ENCODE measurements at places on chromosomes 12 and 14.

GRCh38 chr12:72300728-72301127 lies 28.6 kb downstream of the TRHDE start:
- no peak for DNase-seq

- no peak for DNase-seq
Observed at GRCh38 chr14:47674543-47675465, 601 bp downstream of the MDGA2 start.

GRCh38 chr14:104016873-104017650 lies 68.4 kb upstream of the ASPG start:
- no peak for DNase-seq

DNA sequence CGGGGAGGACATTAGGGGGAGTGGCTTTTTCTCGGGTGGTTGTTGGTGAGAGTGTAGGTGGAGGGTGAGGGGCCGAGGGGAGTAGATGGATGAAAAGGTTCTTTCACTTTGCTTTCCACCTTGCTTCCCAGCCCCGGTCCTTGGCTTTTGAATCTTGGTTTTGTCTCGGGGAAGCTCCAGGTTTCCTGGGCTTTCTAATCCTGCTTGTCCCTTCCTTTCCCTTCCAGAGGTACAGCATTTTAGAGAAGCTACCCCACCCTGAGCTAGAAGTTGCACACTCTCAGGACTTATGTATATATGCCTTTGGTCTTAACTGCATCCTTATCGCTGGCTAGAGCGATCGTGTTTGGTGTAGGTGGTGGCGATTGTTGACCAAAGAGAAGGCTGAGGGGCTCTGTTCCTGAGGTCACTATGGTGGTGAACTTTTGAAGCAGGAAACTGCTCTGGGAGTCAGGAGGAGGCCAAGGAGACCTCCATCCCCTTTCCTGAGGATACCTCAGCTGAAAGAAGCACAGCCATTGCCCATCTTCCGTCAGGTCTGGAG lies 862 bp downstream of the PIP4K2C start:
- DNase-seq: no peak

DNA sequence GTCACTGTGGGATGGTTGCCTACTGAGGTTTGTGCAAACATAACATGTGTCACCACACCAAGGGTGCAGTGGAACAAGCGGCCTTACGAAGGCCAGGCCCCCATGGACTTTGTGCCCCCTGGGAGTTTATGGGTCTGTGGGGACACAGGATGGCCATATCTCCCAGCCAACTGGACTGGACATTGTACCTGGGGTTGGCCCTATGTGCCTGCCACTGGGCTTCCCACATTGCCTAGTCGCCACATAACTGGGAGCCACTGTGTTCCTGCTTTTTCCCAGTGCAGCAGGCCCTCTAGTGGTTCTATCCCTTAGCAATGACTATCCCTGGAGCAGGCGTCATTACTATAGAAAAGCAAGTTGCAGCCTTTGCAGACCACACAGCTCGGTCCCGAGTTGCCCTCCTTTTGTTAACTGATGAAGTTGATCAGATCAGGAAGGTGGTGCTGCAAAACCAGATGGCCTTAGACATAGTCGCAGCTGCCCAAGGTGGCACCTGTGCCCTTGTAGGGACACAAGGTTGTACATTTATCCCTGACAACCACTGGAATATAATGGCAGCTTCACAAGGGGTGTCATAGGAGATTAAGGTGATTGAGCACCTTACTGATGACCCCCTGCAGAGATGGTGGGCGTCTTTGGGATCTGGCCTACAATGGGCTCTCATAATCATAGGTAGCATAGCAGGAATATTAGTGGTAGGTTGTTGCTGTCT lies 15.2 kb upstream of the RNASE12 start:
- peak; percentile 36 for DNase-seq

GRCh38 chr12:38175538-38175937 lies 141.0 kb upstream of the ALG10B start:
- DNase-seq: no peak

- DNase-seq: peak; percentile 34
Observed at GRCh38 chr14:91416744-91417119, 888 bp downstream of the CCDC88C start.

- DNase-seq: peak; percentile 10
Observed at GRCh38 chr12:19912991-19913390, 455.3 kb upstream of the PDE3A start.

- no peak for DNase-seq
Observed at GRCh38 chr12:28776913-28777422, 372.1 kb upstream of the FAR2 start.

GRCh38 chr12:7868391-7868790 lies 4.3 kb downstream of the SLC2A14 start:
- no peak for DNase-seq

DNA sequence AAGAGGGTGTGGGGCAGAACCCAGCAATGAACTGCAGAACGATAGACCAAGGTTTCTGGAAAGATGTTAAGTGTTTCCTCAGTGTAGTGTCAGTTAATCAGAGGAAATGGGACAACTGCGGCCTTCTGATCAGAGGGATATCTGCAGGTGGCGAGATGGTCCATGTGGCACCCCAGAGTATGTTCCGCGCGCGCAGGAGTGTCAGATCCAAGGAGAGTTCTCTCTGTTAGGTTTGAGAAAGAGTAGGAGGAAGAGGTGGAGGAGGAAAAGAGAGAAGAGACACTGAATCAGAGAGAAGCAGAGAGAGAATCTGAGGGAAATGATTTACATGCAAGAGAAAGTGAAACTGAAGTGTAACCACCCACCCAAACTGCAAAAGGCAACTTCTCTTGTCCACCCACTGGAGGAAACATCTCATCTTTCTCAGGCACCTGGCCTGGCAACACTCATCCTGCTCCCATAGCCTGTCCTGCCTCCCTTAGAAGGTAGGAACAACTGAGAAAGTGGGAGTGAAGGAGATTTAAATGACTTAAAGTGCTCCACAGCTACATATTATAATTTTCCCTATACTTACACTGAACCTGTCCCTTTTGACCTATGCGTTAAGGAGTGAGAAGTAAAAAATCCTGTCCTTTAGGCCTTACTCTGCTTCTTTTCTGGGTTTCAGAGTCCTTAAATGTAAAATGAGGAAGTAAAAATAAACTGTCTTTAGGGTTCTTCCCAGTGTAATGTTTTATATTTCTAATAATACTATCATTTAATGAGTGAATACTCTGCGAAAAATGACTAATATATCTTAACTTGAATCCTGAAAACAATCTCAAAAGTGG lies 6.8 kb upstream of the TESPA1 start:
- DNase-seq: no peak

GRCh38 chr14:93011650-93012325 lies 88.8 kb downstream of the CHGA start:
- no peak for DNase-seq

GRCh38 chr14:93332397-93332852 lies 411 bp downstream of the BTBD7 start:
- peak; percentile 66 for DNase-seq

GRCh38 chr12:120872487-120872886 lies 31.7 kb downstream of the SPPL3 start:
- DNase-seq: no peak

DNA sequence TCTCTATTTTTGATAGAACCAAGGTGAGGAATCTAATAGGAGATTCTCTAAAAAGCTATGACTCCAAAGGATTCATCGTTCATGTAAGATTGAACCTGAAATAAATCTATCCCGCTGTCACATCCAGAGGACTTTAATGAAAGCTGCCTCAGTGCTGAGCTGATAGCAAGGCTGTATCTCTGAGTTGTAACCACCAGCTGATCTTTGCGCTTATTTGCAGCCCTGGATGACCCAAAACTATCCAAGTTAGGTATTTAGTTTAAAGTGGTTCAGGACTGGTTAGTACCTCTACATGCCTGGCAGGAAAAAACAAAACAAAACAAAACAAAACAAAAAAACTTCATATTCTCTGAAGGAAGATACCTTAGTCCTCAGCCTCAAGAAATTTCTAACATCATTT lies 8.8 kb upstream of the ANKRD33 start:
- DNase-seq: no peak

GRCh38 chr12:1434296-1434955 lies 160.0 kb downstream of the FBXL14 start:
- DNase-seq: no peak
